Brain pericyte (primary cell): ENCODE measurements at places on chromosomes 7 and 10.

DNA sequence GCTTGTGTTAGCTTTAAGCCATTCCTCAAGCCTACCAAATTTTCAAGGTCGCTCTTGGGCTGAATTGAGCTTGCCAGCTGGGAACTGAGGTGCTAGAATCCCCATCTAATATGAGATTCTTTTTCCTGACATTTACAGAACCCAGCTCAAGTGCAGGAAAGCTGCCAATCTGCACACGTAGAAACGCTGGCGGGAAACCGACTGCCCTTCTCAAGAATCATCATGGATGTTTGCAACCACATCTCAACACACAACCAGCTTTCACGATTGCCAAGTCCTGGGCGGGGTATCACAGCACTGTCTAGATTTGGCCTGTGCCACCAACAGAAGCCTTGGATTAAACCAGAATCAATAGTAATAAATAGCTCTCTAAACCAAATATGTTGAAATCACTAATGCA lies 203.7 kb downstream of the DIP2C start:
- DNase-seq = no peak

DNA sequence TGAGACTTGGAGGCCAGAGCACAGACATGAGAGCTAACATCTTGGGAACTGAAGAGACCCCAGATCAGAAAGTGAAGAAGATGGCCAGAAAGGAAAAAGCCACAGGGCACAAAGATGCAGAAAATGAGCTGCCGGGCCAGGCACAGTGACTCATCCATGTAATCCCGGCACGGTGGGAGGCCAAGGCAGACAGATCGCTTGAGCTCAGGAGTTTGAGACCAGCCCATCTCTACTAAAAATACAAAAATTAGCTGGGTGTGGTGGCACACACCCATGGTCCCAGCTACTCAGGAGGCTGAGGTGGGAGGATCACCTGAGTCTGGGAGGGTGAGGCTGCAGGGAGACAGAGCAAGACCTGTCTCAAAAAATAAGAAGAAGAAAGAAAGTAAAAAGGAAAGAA lies 81.4 kb upstream of the MGMT start:
- no peak for DNase-seq

DNA sequence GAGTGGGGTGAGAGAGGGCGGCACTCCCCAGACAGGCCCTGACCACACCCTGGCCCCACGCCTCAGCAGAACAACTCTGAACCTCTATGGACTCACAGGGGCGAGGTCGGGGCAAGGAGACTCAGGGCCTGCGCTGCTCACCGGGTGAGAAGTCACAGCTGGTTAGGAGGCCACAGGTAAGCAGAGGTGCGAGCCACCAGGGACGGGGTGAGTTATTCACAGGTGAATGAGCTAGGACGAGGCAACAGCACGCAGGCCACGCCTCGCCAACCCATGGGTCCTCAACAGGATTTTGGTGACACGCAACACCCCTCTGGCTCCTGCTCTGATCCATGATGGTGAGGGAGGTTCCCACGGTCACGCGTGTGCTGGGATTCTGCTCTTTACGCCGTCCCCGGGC lies 202.5 kb downstream of the ADARB2 start:
- DNase-seq = no peak

- no peak for DNase-seq
Observed at GRCh38 chr7:40851001-40851400, 716.2 kb downstream of the SUGCT start.

DNA sequence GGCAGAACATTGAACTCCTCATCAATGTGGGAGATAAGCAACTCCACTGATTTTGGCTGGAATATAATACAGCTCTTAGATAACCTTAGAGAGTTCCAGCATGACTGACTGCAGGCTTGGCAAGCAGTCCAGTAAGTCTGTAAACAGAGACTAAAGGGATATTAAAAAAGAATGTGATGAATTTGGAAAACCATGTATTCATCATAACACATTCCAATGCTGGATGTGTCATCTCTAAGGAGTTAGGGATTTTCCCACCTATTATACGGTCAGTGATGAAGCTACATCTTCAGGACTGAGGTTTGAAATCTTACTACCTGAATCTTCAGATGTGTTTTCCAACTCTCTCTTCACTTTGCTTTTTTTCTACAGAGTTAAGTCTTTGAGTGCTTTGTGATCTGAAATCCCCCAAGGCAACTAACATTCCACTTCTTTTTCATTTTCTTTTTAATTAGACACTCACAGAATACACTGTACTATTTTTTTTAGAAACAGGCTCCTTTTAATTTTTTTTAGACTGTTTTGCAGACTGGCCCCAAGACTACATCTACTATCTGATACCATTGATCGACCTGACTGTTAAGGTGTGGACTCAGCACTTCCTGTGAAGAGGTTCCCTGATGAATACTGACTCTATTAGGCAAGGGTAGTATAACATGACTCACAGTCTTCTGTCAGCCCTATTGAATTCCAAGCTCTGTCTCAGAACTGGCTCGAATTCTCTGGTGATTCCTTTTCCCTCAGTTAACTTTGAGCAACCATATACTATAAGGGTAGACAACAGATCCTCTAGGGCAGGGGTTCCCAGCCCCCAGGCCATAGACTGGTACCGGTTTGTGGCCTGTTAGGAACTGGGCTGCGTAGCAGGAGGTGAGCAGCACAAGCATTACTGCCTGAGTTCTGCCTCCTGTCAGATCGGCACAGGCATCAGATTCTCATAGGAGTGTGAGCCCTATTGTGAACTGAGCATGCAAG lies 678.2 kb downstream of the GRM8 start:
- no peak for DNase-seq

- no peak for DNase-seq
Observed at GRCh38 chr7:117126676-117127075, 173.4 kb downstream of the ST7 start.

- no peak for DNase-seq
Observed at GRCh38 chr10:8182806-8183205, 128.3 kb downstream of the GATA3 start.

DNA sequence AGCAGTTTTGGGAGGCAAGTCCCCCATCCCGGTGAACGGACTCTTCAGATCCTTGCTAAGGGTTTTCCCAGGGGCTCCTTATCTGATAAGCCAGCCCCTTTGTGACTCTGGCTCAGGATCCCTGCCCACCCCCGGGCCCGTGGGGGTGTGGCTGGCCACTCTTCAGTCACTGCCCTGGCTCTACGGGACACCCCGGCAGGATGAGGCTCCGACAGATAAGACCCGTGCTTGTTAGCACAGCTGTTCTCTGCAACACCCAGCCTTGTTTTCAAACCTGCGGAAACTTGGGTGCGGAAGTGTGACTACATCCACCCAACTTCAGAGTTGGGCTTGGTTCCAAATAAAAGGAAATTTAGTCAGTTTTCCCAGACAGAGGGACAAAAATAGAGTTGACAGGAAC lies 66.7 kb upstream of the PODXL start:
- no peak for DNase-seq

- no peak for DNase-seq
Observed at GRCh38 chr7:147498081-147498480, 1092.5 kb upstream of the C7orf33 start.

- no peak for DNase-seq
Observed at GRCh38 chr10:132418527-132419416, 21.8 kb downstream of the PWWP2B start.

- no peak for DNase-seq
Observed at GRCh38 chr7:68722044-68722443, 876.2 kb upstream of the AUTS2 start.

- no peak for DNase-seq
Observed at GRCh38 chr10:99984211-99985034, 25.3 kb downstream of the DNMBP start.

DNA sequence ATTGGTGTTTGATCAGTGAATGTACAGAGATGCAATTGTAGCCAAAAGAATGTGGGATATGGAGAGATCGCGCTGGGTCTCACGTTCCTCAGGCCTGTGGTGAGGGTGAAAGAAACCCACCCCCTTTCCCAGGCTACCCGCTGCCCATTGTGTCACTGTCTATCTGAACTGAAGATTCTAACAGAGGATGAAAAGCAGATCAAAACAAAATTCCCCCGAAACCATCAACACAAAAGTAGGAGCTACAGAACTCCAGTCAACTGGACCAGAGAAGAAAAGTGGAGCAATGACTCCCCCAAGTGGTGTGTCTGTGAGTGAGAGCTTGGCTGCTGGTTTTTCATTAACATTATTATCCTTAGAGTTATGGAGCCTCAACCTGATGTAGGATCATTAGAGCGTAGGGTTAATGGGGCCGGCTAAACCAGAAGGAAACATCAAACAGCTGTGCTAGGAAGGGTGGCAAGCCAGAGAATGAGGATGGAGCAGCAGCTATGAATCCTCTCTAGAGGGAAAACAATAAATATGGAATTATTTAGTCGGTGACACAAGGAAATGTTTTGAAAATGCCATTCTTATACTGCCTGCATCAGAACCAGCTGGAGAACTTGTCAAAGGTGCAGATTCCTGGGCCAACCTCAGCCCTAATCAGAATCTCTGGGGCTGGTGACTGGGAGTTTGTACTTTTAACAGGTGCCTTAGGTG lies 38.3 kb downstream of the AKR1B1 start:
- no peak for DNase-seq

- DNase-seq = no peak
Observed at GRCh38 chr10:12510501-12510941, 161.2 kb downstream of the CAMK1D start.

DNA sequence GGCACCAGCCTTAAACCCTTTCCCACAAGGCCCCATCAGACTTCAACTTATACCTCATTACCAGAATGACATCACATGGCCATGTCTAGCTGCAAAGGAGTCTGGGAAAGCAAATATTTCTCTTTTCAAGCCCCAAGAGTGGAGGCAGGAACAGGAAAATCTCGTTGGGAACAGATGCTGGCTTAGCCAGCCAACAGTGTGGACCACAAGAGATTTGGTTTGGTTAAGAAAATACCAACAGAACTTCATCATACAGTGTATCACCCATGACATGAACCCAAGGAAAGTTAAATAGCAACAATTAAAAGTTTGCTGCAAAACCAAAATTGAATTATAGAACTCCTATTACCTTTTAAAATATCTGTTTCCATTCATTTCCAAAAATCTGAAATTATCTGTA lies 2.2 kb upstream of the MET start:
- no peak for DNase-seq

GRCh38 chr10:50379616-50380015 lies 128.3 kb upstream of the ASAH2 start:
- no peak for DNase-seq

DNA sequence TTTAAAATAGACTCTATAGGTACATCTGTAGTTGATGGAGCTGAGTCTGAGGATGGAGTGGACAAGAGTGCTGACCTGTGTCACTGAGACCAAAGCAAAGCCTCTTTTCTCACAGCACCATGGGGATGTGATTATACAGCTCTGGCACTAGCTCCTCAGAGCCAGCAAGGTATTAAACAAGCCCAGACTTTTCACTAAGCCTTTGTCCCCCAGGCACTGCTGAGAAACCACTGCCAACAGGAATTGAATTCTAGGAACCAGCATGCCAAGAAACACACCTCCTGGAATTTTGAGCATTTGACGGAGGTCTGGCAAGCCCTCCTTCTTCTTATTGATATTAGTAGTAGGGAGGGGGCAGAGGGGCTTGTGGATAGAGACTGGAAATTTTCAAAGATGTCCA lies 147.0 kb downstream of the C1GALT1 start:
- DNase-seq = no peak

DNA sequence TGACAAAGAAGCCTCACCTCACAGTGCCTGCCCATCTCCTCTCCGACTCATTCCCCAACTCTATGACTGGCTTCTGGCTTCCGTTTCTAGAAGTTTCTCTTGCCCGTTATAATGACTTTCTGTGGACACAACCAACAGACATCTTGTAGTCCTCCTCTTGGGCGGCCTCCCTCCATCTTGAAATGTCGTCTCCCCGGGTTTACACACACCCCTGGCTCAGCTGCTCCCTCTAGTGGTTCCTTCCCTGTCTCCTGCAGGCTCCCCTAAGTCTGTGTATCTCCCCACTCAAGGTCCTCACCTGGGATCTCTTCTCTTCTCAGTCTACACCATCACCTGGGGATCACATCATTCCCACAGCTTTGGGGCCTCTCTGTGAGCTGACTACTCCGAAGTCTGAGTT lies 123.4 kb upstream of the NEBL start:
- DNase-seq = no peak

DNA sequence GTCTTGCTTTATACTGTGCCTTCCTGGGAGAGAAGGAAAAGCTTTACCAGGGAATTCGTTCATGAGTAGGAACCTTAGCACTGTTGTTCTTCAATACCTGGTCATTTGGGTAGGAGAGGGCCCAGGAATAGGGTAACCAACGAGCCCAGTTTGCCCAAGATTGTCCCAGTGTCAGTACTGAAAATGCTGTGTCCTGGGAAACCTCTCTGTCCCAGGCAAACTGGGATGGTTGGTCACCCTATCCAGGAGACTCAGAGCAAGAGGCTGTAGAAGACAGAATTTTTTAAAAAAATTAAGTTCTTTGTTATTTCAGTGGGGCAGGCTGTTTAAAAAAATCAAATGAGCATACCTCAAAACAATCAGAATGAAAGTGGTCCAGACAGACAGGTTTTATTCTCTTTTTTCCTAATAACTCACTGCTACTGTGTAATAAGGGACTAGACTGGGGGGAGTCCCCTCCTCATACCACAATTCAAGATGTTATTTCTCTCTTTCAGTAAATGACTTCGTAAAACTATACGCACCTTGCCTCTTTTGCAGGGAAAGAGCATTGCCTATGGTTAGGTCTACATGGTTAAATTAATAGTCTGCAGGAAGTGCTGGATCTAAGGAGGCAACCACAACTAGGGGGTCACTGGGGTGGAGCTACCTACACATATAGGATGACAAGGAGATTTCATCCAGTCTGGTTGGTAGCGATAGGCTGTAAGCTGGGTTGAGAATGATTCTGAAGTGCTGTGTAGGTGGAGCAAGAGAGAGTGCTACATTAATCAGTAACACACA lies 41.1 kb upstream of the FAM133B start:
- no peak for DNase-seq

DNA sequence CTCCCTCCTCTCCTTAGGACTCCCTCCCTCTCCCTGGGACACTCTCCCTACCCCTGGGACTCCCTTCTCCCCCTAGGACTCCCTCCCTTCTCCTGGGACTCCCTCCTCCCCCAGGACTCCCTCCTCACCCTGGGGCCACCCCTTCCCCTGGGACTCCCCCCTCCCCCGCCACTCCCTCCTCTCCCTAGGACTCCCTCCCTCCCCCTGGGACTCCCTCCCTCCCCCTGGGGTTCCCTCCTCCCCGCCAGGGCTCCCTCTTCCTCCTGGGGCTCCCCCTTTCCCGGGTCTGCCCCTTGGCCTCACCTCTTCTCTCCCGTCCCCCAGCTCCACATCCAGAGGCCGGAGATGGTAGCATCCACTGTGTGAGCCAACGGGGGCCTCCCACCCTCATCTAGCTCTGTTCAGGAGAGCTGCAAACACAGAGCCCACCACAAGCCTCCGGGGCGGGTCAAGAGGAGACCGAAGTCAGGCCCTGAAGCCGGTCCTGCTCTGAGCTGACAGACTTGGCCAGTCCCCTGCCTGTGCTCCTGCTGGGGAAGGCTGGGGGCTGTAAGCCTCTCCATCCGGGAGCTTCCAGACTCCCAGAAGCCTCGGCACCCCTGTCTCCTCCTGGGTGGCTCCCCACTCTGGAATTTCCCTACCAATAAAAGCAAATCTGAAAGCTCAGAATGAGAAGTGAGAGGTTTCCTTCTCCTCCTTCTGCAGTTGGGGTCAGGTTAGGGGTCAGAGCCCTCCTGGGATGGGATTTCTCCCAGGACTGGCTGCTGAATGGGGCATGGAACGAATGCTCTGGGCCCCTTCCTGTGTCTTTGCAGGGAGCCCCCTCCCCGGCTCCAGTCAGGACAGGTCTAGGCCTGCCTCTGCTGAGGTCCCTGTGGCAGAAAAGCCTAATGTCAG lies 1.4 kb upstream of the MUC17 start:
- no peak for DNase-seq

- no peak for DNase-seq
Observed at GRCh38 chr7:644381-645305, 81.9 kb upstream of the DNAAF5 start.

GRCh38 chr7:104412911-104413310 lies 84.5 kb downstream of the LHFPL3 start:
- no peak for DNase-seq
